ENCODE measurements at places on chromosomes 11 and 22.

DNA sequence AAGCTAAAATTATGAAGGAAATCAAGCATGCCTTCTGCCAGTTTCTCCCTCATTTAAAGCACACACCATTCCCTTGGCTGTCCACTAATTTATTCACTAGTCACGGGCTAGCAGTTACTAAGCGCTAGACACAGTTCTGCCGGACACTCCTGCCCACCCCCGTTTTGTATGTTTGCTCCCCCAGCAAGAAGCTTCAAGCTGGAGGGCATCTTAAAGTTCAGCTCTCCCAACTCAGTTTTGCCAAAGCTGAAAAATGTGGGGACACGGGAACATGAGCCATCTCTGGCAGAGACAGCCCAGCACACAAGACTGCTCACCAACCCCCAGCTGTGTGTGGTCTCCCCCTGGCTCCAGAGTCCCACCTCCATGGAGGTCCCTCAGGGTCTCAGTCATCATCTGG, 263.6 kb downstream of the BRD1 start:
- no peak for DNase-seq

GRCh38 chr11:76048763-76049162, 157.5 kb downstream of the WNT11 start:
- DNase-seq: no peak

DNA sequence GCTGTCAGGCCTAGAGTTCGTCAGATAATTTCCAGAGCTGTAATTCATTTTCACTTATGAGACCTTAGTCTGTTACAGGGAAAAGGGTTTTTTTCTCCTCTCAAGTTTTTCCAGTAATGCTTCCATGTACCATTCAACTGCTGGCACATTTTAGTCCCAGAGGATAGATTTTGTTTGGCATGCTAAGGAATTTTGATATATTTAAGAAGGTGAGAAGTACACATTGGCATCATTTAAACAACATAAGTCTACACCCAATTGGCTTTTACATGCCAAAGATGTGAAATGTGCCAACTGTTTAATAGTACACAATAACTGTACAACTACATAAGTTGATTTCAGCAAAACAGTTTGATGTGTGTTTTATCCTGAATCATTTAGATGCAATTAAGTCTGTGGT, 71.0 kb downstream of the PAX6 start:
- DNase-seq: no peak

- no peak for DNase-seq
These were observed 34.7 kb downstream of the GALNT18 start for GRCh38 chr11:11587122-11587521.

DNA sequence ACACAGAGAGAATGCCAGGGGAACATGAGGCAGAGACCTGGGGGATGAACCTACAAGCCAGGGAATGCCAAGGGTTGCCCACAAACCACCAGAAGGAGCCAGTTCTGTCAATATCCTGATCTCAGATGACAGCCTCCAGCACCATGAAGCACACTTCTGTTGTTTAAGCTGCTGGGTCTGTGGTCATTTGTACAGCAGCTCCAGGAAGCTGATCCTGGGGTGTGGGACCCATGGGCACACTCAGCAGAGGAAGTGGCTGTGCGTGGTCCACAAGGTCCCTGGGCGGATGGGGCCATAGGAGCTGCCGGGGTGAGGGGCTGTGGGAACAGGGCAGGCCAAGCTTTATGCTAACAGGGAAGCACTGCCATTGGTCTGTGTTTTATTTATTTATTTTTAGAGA, 12.1 kb downstream of the PPM1F start:
- no peak for DNase-seq
